ENCODE measurements at places on chromosomes 13 and 19.
A peak's percentile ranks its signal among the peaks of the same experiment; 100 is the strongest.

DNA sequence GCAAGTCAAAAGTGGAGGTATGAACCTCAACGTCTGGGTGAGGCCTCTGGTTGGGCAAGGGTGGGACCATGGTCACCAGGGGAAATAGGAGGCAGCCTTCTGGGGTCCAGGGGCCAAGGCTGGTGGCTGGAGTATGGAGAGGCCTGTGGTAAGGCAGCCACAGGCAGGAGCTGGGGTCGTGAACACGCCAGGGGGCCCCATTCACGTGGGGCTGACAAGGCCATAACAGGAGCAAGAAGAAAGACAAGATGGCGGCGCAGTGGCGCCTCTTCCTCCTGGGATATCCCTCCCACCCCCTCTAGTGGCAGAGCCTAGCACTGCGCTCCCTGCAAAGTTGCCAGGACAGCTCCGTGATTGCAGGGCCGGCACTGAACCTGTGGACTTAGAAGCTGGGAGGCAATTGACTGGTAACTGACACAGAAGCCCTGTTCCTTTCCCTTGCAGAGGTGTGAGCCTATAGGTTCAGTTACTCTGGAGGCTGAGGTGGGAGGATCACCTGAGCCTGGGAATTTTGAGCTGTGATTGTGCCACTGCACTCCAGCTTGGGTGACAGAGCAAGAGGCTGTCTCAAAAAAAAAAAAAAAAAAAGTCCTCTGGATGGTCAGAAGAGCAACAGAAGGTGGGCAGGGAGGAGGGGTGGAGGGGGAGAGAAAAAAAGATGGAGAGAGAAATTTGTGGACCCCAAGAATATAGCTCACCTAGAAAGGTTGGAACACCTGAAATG is 19.7 kb upstream of the EDDM13 start:
- DNase-seq: peak; percentile 34

GRCh38 chr19:48421548-48421947 is 24.2 kb upstream of the GRWD1 start:
- no peak for DNase-seq

DNA sequence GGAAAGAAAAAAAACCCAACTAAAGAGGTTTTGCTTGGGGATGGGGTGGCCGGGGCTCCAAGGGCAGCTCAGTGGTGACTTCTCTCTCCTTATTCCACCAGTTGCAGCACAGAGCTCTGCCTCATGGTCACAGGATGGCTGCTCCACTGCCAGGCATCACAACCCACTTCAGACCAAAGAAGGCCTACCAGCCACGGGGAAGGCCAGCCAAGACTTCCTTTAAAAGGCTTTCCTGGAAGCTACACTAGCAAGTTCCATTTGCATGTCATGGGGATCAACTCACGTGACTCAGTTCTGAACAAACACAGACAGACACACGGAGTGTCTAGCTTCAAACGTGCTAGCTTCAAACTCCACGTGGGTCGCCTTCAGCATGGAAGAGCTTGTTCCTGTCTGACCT is 13.2 kb upstream of the EIF3G start:
- DNase-seq: no peak

DNA sequence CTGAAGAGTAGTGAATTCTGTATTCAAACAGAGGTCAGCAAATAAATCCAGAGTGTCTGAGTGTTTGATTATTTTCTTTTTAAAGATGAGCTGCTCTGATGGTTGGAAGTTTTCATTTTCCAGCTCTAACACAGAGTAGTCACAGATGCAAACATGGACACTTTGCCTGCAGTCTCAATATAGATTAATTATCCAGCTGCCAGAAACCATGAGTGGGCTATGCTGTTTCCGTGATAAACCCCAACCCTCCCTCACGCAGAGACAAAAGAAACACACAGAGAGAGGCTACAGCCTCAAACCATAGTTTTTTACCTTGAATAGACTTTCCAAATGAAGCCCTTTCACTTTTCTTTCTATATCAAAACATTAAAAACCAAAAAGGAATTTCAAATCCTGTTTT is 884.7 kb downstream of the DIAPH3 start:
- no peak for DNase-seq

DNA sequence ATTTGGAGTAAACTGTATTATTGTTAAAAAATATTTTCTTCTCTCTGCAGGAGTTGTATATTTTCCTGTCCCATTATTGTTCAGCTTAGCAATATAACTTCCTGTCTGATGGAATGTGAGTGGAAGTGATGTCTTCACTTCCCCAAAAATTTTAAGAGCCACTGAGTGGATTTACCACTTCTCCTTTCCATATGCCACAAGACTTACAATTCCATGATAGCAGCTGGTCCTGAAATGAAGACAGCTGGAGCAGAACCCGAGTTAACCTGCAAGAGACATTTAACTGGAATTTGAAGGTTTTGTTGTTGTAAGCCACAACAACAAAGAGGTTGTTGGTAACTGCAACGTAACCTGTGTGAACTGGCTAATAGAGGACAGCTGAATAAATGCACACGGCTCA is 23.4 kb upstream of the TBC1D4 start:
- DNase-seq: no peak

GRCh38 chr19:42066075-42066754 is 3.8 kb downstream of the GRIK5 start:
- DNase-seq: no peak

GRCh38 chr13:96821381-96821780 is 172.9 kb downstream of the OXGR1 start:
- DNase-seq: no peak

DNA sequence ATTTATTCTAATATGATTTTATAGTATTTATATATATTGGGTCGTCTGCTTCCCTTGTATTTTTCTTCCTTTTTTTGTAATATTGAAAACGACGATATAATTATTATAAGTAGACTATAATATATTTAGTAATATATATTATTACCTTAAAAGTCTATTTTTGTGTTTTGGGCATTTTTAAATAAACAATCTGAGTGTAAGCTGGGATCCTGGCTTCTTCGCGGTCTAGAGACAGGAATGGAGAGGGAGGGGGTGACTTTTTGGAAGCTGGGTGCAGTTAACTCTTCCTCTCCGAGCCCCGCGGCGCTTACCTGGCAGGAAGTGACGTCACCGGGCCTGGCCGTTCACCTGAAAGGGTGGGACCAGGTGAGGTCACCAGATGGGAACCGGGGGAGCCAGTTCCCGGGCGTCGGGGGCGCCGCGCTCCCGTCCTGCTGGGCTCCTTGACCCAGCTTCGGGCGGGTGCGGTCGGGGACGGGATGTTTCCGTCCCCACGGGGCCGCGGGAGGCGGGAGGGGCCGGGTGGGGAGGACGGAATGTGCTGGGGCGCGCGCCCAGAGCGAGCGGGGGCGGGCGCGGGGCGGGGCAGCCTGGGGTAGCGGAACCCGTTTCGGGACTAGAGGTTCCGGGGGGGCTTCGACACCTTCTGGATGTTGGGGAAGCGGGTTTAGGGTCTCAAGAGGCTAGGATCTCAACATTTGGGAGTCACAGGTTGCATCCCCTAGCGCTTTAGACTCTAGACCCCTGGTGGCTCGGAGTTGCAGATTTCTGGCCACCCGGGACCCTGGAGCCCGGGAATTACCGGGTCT is 2.8 kb downstream of the ZFP36 start:
- DNase-seq: peak; percentile 52

DNA sequence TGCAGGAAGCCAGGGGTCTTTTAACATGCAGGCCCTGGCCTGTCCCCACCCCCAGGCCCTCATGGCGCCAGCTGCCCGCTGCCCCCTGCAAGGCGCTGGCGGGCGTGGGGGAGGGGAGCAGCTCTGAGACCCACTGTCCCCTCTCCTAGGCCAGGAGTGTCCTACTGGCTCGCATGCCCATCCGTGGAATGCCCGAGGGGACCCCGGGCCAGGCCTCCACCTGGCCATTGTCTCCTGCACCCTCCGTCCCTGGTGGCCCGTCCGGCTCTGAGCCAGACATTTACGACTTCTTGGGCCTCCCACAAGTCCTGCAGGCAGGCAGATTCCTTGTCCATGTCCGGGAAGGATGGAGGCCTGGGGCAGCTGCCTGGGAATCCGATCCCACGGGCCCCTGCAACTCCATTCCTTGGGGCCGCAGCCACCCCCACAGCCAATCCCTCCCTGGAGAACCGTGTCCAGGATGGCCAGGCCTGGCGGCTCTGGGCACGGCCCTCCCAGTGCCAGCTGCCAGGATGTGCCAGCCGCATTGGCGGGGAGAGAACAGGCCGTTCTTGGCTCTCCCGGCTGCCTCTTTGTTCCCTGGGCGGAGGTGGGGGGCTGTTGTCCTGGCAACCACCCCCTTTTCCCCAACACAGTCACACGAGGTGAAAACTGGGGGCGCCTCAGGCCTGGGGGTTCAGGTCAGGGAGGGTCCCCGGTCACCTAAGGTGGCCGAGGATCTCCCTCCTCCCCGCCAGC is 10.5 kb upstream of the PLIN3 start:
- DNase-seq: no peak

- DNase-seq: peak; percentile 81
Observed at GRCh38 chr19:12194827-12195731, 32.2 kb downstream of the ZNF136 start.

GRCh38 chr13:109163037-109163379 is 533.6 kb downstream of the MYO16 start:
- no peak for DNase-seq

DNA sequence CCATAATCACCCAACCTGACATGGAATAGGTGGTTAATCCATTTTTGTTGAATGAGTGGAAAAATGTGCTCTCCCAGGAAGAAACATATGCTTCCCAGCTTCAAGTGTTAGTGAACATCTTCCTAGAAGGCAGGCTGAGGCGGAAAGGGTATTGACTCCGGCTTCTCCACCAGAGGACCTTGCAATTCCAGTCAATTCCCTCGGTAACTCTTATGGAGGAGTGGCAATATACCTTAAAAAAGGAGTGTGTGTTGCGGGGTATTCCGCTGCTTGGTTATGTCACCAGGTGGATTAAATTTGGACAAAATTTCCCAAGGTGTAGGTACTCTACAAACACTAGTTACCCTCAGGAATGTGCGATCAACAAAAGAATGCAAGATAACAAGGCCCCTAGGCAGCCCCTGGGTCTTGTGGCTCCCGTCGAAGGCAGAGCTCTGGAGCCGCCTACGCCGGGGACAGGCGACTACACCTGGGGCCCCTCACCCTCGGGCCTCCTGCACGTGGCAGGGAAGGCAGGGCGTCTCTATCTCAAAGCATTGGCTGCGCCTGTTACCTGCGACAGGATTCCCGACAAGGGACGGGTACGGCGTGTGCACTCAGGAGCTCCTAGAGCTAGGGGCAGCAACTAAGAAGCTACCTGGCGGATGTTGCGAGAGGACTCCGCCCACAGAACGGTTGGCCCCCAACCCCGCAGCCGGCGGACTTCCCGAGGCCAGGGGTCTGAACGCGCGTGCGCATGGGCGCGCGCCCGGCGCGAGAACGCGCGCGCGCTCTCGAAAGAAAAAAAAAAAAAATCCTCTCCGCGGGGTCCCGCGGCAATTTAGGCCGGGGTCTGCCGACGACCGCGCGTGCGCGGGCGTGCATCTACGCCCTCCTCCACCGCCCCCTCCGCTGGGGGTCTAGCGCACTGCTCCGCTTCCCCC is at the start of gene WDR87:
TSS of gene WDR87 (minus strand) at position 649 of the 923 bp plus-strand sequence. CDS start 8,355 bp downstream, outside the sequence.
- DNase-seq: peak; percentile 26

DNA sequence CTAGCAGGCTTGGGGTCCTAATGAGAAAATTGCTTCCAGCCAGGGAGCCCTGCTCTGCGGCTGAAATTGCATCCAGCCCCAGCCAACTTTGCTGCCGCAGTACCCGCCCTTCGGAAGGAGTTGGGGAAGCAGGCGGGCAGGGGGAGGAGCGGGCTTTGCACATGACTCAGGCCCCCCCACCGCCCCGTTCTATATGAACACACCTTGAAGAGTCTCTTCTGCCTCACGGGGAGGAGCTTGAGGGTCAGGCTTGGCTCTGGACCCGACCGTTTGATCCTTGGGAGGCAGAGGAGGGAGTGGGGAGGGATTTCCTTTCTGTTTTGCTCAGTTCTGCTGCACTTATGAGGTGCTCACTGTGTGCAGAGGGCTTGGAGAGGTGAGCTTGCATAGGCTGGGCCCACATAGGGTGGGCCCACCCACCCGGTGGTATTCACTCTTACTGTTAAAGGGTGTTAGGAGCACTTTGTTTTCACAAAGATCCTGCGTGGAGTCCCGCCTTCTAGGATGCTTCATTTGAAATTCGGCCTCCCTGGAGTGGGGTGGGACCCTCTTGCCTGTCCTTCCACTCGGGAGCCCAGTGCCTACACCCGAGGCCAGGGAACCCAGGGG is 46.5 kb downstream of the LYL1 start:
- no peak for DNase-seq

GRCh38 chr19:42762789-42763188 is 2.7 kb downstream of the PSG8 start:
- DNase-seq: no peak

- DNase-seq: no peak
Observed at GRCh38 chr19:55694656-55695491, 19.8 kb downstream of the EPN1 start.

- no peak for DNase-seq
Observed at GRCh38 chr13:80802946-80803345, 462.0 kb upstream of the SPRY2 start.

- no peak for DNase-seq
Observed at GRCh38 chr13:84470528-84470927, 588.3 kb upstream of the SLITRK1 start.

GRCh38 chr13:67946131-67946530 is 716.0 kb upstream of the PCDH9 start:
- no peak for DNase-seq

- DNase-seq: no peak
Observed at GRCh38 chr19:16190198-16190597, 5.0 kb downstream of the FAM32A start.

GRCh38 chr13:34654203-34654602 is 287.9 kb upstream of the NBEA start:
- no peak for DNase-seq

GRCh38 chr13:75236774-75237173 is 245.2 kb downstream of the TBC1D4 start:
- no peak for DNase-seq

- DNase-seq: no peak
Observed at GRCh38 chr13:114257014-114257413, 22.3 kb downstream of the CDC16 start.

DNA sequence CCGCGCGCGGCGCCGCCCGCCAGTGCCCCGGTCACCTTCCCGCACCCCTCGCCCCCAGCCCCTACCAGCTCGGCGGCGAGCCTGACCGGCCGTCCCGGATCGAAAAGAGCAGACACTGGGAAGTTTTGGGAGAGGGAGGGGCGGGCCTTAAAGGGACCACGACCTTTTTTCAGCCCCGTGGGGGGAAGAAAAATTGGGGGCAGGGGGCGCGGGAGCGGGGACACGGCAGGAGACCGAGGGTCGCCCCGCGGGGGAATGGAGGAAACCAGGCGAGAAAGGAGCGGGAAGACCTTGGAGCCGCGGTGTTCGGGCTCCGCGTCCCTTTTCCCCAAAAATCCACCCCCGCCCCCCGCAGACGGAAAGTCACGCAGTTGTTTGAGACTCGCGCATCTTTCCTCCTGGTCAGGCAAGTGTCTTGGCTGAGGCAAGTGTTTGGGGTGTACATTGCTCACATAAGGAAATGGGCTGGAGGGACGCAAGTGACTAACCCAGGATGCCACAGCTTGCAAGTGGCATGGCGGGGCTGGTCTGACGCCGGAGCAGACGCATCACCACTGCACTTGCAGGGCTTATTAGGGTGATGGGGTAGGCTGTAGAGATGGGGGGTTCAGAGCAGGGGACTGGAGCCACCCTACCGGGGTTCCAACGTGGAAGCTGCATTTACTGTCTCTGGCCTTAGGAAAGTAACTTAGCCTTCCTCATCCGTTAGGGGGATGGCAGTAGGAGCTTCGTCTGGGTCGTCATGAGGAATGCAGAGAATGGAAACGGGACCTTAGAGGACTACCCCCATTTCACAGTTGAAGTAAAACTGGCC is 2.7 kb upstream of the HNRNPL start:
- no peak for DNase-seq
